Right forelimb (tissue), 1 donor: ENCODE measurements at places on chromosomes 12 and 14.

GRCh38 chr14:45123271-45123670 is 11.0 kb downstream of the FKBP3 start:
- no peak for DNase-seq

DNA sequence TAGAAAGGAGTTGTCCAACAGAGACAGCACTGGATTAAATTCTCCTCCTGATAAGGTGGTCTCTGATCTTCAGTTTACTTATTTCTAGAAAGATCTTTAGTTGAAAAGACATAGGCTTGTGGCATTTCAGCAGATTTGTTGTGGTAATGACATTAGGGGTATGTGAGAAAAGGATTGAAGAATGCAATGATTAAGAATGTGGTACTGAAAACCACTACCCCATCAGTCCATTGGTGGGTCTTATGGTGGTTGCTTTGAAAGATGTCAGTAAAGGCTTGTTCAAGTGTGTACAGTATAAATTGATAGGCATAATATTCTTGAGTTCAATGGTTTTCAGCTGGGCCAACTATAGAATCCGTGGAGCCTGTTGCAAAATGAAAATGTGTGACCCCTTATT is 10.8 kb downstream of the PPFIBP1 start:
- no peak for DNase-seq

- no peak for DNase-seq
Measured at GRCh38 chr14:31936115-31936514, 141.0 kb upstream of the ARHGAP5 start.

DNA sequence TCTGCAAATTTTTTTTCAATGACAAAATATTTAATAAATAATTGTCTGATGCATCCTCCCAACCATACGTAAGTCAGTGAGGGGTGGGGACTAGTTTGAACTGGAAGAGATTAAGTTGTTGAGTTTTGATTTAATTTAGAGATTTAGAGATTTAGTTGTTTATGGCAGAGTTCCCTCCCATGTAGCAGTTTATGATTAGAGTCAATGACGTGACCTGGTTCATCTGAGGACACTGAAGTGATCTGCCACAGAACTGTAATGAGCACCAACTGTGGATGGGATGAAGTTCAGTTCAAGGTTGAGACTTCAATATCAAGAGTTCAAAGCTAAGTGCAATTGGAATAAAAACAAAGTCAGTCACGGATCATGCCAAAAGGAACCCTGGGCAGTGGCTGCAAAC is 609.3 kb downstream of the NOVA1 start:
- DNase-seq, result no peak

DNA sequence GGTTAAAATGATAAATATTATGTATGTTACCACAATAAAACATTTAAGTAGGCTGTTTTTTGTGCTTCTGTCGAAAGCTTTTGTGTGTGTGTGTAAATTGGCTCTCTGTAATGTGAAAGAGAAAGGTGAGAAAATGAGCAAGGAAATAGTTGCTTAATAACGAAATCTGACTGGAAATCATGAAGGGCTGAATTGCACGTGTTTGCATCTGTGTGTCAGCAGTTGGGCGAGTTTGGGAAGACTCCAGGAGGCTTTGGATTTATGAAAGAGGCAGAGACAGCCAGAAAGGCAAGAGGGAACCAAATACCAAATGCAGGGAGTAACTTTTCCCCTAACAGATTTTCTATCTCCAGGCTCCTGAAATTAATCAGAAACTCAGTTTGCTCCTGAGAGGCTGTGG is 47.2 kb upstream of the PLEKHG3 start:
- DNase-seq, result no peak

- DNase-seq, result no peak
Measured at GRCh38 chr14:77120771-77121743, 20.5 kb downstream of the ZDHHC22 start.

- no peak for DNase-seq
Measured at GRCh38 chr14:42944284-42944683, 1337.6 kb downstream of the LRFN5 start.

DNA sequence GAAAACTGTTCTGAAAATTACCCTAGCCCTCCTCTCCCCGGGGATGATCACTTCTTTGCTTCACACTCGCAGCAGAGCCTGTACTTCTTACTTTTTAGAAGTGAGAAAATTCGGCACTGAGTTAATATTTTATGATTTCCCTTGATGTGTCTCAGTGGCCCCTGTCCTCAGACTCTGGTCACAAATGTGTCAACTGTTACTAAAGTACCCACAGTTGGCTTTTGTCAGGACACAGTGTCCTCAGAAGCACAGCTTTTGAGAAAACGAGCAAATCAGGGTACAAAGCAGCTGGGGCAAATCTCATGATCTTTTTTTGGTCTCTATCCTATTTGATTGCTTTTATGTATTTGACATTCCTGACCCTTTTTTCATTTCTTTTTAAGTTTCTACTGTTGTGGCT is 142.5 kb downstream of the SYNE2 start:
- DNase-seq, result no peak
